CD4-positive, alpha-beta T cell treated with Interleukin-17A for 1 hour (primary cell): ENCODE measurements at places on chromosomes 2 and 18.
A peak's percentile ranks its signal among the peaks of the same experiment; 100 is the strongest.

- no peak for DNase-seq
Measured at GRCh38 chr2:226308986-226309385, 490.6 kb downstream of the IRS1 start.

- no peak for DNase-seq
Measured at GRCh38 chr2:150732064-150732463, 244.6 kb upstream of the RND3 start.

DNA sequence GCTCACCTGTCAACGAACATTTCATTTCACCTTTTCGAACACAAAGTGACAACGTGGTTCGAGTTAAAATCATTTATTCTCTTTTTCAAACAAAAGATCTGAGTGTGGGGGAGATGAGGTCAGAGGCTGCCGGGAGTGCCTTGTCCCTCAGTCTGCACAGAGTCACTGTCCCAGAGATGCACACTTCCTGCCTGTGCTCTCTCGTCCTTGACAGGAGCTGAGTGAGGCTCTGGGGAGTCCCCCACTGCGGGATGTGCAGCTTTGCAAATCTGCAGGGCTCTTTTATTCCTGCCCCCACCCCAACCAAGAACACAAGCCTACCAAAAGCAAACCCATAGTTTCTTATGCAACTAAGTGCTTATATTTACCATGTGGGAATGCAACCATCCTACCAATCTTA, 497.8 kb downstream of the EIPR1 start:
- DNase-seq, result no peak

GRCh38 chr2:70477441-70477844, 76.2 kb downstream of the TGFA start:
- no peak for DNase-seq

GRCh38 chr2:26018184-26019055, 15.5 kb upstream of the RAB10 start:
- DNase-seq, result no peak

- DNase-seq, result no peak
Measured at GRCh38 chr2:5377323-5377722, 314.9 kb upstream of the SOX11 start.

- no peak for DNase-seq
Measured at GRCh38 chr2:44957656-44958327, 16.3 kb downstream of the SIX3 start.

- no peak for DNase-seq
Measured at GRCh38 chr18:56097621-56098020, 509.6 kb upstream of the TCF4 start.

DNA sequence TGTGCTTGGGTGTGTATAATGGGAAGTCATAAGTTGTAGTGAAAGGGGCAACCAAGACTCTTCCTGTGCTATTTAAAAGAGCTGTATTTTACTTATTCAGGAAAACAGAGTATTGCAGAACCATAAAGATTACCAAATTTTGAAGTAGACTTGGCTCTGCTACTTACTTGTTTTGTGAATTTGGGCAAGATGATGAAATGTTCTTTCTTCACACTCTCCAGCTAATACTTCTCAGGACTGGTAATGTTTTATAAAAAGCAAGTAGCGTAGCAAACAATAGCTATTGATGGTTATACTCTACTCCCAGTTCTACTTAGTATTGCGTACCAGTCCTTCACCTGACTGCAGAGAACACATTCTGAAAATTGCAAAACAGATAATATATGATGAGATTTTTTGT, 374.1 kb downstream of the ARHGAP15 start:
- DNase-seq, result no peak

DNA sequence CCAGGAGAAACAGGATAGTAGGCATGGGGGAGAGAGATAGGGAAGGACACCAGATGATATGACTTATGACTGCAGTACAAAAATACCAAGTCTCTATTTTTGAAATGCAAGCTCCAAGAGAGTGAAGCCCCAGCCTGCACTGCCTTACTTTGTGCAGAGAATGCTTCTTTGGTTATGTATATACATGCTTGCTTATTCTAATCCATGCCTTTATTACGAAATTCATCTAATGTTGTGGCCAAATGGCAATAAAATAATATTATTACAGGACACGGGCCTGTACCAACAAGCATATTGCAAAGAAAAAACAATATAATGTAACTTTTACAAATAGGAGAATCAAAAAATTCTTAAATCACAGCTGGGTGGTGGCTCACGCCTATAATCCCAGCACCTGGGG, 110.8 kb downstream of the BCL11A start:
- DNase-seq, result no peak

GRCh38 chr2:125070726-125071505, 1045.8 kb downstream of the CNTNAP5 start:
- no peak for DNase-seq

DNA sequence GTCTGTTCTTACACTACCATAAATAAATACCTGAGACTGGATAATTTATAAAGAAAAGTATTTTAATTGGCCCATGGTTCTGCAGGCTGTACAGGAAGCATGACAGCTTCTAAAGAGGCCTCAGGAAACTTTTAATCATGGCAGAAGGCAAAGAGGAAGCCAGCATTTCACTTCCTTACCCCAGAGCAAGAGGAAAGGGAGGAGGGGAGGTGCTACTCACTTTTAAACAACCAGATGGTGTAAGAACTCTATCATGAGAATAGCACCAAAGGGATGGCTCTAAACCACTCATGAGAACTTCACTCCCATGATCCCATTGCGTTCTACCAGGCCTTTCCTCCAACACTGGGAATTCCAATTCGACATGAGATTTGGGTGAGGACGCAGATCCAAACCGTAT, 344.4 kb upstream of the SLC39A10 start:
- no peak for DNase-seq

DNA sequence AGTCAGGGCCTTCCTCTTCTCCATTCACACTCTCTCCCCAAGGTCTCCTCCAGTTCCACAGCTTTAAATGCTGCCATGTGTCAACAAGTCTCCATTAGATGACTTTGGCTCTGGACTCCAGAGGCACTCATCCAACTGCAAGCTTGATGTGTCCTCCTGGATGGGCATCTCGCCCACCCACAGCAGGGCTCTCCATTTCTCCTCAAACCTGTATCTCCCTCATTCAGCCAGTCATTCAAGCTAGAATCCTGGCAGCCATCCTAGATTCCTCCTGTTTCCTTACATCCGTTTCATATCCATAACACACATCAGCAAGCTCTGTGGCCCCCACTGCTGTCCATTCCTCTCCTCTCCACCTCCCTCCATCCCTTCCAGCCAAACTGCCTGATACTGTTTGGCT, 88.4 kb upstream of the AFF3 start:
- DNase-seq, result no peak

GRCh38 chr18:13377496-13377895, 158.9 kb downstream of the LDLRAD4 start:
- DNase-seq, result peak; percentile 67
